Activated CD8-positive, alpha-beta T cell treated with anti-CD3 and anti-CD28 coated beads, Interleukin-2, amount 10 ng/mL, durations not matched to agents 7 days and 5 days (primary cell): ENCODE measurements at places on chromosomes 5 and 9. TPM values are rescaled to one million over a fixed set of nuclear protein-coding genes. Genes with fewer than 3 reads are reported as not detected.

DNA sequence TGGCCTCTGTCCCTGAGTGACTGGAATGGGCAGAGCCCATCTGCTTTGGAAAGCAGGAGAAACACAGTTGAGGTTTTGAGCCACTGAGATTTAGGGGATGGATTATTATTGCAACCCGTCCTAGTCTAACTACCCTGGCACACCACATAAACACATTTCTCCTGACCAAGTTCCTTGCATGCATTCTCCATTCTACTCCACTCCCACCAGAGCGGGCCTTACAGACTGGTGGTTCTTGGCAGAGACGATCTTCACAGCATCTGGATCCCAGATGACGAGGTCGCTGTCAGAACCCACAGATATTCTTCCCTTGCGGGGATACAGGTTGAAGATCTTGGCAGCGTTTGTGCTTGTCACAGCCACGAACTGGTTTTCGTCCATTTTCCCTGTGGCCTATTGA, 111.0 kb downstream of the DPYSL3 start:
- DNase-seq = no peak

ENC1 gene
- total RNA-seq = 0.50 TPM

DNA sequence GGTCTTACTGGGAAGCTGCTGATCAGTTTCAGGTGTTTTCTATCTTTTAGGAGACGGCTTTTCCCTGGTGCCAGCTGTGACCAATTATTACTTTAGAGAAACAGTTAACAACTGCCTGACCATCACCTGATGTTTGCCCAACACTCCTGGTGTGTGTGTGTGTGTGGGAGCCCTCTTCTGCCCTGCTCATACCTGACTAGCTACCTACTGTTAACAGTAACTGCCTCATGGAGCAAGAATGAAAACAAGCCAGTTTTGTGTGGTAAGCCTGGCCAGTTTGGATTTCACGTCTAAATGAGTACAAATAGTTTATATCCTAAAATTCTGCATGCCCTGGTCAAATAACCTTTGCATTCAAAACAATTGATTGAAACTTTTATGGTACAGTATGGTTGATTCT, 46.1 kb upstream of the RIOK2 start:
- no peak for DNase-seq

GRCh38 chr9:101440714-101441230, 5.2 kb upstream of the ALDOB start:
- DNase-seq = no peak

DNA sequence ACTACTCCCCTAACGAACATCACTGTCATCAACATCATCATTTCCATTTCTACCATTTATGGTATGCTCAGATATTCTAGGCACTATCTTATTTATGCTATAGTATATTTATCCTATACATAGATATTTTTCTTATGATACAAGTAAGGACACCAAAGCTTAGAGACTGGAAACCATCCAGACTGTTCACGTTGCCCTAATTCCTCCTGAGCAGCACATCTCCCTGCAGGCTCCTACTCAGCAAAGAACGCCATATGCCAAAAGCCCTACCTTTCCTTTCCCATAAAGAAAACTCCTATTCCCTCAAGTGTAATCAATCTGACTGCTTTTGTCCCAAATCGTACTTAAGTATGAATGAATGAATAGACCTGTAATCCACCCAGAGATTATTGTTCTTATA, 247.0 kb downstream of the PRELID2 start:
- no peak for DNase-seq

DNA sequence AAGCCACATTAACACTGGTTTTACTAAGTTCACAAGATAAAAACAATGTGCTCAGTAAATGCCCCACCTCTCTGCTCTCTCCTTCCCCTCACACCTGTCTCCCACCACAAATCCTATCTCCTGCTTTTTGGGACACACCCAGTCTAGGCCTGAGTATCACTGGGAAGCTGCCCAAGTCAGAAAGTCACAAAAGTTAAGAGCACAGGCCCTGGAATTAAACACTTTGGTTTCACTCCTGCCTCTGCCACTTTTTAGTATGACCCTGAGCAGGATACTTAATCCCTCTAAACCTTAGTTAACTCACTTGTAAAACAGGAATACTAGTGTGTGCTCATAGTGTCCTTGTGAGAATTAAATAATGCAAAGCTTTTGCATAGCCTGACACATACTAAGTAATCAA, 11.3 kb downstream of the C5 start:
- no peak for DNase-seq

PAEP gene
- total RNA-seq = not detected

DNA sequence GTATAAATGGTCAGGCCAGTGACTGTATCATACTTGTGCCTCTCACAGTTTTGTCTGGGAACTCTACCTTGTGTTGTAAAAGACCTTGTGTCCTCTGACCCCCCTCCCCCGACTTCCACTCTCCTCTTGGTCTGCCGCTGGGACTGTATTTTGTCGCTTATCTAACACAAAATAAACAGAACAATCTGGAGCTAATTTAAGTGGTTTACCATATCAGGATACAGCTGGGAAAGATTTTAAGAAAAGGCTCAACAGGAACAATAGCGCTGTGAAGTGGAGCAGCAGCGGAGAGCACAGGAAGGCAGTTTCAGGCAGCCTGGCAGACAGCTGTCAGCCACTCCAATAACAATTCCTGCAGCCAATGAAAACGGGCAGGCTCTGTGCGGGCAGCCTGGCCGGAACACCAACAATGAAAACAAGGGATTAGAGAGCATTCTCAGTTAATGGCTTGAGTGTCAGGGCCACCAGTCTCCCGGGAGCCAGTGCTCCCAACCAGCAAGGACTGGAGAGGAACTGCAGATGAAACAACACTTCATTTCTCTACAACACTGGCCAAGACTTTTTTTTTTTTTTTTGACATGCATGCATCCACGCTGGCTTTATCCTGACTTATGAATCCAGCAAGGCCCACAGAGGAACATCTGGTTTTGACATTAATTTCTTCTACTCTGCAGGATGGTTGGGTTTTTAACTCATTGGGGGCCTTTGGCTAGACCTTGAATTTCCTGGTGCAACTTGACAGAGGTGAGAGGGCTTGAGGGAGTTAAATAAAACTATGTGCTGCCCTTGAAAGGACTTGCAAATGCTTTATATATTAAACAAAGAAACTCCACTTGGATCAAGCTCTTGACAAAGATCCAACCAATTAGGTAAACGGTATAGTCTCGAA, 76.7 kb downstream of the ARSB start:
- no peak for DNase-seq

PLAC8L1 gene
- 0.42 TPM for total RNA-seq

LCN1 gene
- total RNA-seq = not detected

DNA sequence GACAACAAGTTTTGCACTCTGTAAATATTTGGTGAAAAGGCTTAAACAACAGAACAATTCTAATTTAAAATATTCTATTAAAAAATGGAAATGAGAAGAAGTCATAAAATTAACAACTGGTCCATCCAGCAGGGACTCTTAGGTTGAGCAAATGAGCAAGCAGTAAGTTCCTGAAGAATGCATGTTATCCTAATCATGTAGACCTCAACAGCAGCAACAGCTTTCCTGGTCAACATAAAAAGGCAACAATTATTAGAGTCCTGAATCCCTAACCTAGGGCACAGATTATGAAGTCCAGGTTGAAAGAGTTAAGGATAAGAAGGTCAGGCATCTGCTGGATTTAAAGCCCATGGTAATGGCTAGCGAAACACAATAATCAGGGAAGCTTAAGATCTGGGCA, 120.9 kb downstream of the SSBP2 start:
- DNase-seq = no peak

GRCh38 chr9:130192382-130192999, 20.3 kb downstream of the NCS1 start:
- DNase-seq = no peak

DNA sequence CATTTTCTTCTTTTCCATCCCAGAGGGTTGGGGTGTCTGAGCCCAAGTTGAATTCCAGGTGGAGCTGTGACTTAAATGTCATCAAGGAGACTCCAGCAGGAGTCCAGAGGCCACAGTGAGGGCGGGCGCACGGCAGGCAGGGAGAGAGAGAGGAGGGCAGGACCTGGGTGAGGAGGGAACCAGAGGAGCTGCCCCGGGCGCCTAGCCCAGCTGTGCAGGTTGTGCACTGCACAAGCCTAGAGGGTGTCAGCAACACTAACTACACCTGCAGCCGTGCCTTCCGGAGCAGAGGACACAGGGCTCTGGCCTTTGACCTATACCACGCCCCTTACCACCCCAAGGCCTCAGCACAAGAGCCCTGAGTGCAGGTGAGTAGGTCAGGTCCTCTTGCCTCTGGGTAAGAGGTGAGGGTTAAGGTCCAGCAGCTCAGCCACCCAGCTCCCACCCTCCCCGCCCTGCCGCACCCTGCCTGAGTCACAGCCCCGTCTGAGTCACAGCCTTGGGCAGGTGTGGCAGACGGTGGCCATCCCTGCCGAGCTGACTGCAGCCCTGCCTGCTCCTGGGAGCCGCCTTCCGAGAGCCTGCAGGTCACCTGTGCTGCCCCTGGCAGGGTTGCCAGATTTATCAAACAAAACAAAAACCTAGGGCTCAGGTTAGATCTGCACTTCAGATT, 6.4 kb upstream of the AGPAT2 start:
- no peak for DNase-seq

DNA sequence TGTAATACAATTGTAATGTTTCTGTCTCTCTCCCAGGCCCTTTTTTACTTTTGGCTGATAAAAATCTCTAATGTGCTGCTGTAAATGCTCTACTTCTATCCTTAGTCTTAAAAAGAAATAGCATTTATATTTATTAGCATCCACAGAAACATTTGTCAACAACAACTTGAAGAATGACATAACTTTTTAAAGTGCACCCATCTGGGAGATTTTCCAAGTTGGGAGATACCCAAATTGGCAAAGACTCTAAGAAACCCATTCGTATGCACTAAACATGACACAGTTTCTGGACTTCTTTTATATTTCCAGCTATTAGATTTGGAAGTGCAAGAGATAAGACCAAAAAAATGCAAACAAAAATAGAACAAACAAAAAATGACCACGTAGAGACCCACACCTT, 2287.4 kb upstream of the WWC1 start:
- DNase-seq = no peak

GRCh38 chr5:1432296-1432695, 12.9 kb downstream of the SLC6A3 start:
- DNase-seq = no peak

DNA sequence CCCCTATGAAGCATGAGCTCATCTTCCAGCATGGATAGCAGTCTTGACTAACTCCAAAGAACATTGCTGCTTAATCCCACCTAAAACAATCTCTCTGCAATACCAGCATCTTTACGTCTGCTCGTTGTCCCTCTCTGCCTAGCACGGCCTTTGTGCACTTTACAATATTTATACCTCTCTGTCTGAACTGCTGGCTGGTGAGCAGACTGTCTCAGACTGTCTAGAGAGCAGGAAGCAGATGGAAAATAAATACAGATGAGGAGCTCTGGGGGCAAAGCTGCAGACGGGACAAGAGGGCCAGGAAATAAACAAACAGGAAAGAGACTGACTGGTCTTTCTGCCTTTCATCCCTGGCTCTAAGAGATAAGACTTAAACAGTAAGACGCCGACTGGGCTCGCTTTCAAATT, 224.8 kb downstream of the ENC1 start:
- DNase-seq = no peak

- peak; percentile 52 for DNase-seq
Measured at GRCh38 chr5:154756009-154756867, 1.1 kb downstream of the LARP1 start.

- DNase-seq = peak; percentile 66
Measured at GRCh38 chr5:131264451-131265099, 722 bp downstream of the CDC42SE2 start.

DNA sequence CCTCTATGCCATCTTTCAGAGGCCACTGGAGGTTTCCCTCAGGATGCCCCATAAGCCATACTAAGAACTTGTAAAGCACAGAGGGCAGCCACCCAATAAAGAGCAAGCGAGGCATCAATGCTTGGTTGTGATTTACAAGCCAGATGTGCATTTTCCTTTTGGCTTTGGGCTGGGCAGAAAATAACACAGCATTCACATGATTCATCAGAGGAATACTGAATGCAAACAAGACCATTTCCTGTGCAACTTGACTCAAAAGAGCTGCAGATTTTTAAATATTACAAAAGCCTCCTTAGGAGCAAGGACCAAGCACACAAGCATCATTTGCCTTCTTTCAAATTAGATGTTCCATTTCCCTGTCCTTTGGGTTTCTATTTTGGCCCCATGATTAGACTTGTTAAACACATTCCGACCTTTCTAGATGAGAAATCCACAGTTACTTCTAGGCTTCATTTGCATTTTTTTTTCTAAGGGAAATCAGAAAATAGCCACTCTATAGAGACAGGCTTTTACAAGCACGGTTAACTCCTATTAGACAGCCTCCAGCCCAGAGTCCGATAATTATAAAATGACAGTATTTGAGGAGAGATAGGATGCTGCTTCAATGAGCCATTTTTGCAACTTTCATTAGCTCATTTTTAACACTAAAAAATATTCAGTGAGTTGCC, 207.8 kb downstream of the SEMA5A start:
- no peak for DNase-seq

DNA sequence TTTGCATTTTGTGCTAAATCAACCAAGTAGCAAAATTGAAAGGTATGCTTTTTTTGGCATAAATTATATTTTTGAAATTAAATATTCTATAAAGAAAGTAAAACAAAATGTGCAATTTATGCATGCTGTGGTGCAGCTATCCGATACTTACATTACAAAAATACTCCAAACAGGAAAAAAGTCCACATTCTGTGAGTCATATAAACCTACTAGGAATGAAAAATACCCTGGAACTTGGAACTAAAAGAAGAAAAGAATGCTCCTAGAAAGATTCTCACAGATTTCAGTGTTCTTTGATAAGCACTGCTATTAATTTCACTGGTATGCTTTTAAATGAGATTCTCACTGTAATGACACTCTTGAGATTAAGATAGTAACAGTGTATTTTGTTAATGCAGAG, 92.6 kb downstream of the OSMR start:
- no peak for DNase-seq
